ENCODE measurements at places on chromosomes 12 and 14.
A peak's percentile ranks its signal among the peaks of the same experiment; 100 is the strongest.

GRCh38 chr12:65836419-65837197 is 12.3 kb downstream of the HMGA2 start:
- DNase-seq = no peak

- DNase-seq = no peak
Measured at GRCh38 chr12:28171356-28172060, 18.7 kb upstream of the CCDC91 start.

GRCh38 chr12:130621696-130622298 is 94.3 kb downstream of the RIMBP2 start:
- no peak for DNase-seq

GRCh38 chr12:43836475-43836989 is 651 bp downstream of the TMEM117 start:
- peak; percentile 19 for DNase-seq

DNA sequence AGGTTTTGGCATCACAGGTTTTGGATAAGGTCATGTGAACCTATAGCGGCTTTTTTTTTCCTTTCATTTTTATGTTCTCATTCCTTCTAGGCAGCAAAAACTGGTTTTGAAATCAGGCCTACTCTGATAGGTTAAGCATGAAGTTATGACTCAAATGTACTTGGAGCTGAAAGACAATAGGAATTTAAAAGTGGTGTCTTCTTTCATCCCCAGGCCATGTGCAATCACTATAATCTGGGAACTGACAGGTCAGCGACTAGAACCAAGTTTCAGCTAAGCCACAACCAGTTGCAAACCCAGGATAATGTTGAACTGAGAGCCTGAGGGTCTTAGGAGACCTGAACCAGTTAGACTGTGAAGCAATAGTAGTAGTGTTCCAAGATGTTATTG is 74.3 kb downstream of the ANO6 start:
- DNase-seq = no peak

DNA sequence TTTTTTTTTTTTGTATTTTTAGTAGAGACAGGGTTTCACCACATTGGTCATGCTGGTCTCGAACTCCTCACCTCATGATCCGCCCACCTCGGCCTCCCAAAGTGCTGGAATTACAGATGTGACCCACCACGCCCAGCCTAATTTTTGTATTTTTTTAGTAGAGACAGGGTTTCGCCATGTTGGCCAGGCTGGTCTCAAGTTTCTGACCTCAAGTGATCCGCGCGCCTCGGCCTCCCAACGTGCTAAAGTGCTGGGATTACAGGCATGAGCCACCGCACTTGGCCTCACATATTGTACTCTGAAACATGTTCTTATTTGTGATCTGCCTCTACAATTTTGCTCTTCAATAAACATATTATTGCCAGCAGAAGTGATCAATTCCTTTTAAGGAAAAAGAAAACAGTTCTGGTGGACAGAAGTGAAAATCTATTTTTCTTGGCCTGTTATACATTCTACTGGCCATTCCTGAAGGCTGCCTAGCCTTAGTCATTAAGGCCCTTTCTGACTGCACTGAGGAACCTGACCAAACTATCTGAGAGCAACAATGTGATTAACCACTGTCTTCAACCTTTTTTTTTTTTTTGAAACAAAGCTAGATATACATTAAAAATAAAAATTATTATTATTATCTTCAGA is 36.1 kb downstream of the SNX6 start:
- DNase-seq = no peak
